ENCODE measurements at places on chromosomes 7 and 10.

GRCh38 chr7:27723085-27723484 lies 16.9 kb upstream of the TAX1BP1 start:
- no peak for DNase-seq

GRCh38 chr10:22993314-22993713 lies 65.5 kb downstream of the ARMC3 start:
- DNase-seq = no peak

- DNase-seq = no peak
Measured at GRCh38 chr10:100183481-100183880, 2.3 kb downstream of the ERLIN1 start.

DNA sequence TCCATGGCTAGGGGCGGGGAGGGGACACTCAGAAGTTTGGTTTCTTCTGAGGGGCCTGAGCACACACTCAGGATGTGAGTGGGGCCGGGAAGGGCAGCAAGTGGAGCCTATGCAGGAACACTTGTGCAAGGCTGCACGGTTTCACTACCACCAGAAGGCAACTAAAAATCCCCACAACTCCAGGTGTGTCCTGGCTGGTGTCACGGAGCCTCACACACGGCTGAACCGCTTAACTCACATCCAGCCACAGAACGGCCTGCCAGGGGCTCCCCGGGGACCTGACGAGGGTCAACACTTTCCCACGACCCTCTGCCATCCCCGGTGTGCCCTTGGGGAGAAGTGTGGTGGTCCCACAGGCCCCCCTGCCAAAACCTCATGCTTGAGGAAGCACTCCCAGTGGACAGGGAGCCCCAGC lies 173.9 kb downstream of the ELFN1 start:
- DNase-seq = no peak

DNA sequence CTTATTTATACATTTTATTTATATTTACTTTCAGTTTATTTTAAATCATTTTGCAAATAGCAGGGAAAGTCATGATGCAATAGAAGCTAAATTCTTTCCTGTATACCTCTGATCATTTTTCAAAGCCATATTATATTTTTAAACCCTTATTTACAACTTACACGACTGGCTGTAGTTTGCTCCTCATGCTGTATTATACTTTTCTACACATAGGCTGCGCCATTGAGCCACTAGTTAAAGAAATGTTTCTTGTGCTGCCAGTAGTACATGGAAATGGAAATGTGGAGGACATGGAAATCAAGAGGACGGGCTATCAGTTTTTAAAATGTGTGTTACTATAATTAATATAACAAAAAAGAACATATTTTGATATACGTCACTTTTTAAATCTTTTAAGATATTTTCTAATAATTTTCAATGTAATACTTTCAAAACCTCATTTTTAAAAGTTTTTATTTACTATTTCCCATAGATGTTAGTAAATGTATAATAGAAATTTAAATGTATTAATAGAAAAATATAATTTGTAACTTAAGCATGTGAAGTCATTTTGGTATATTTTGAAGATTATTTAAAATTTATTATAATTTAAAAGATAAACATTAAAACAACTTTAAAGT lies 118.5 kb downstream of the VTI1A start:
- DNase-seq = no peak

- DNase-seq = no peak
Measured at GRCh38 chr7:133742709-133743538, 384.2 kb upstream of the LRGUK start.

GRCh38 chr7:84336303-84336702 lies 141.7 kb upstream of the SEMA3A start:
- DNase-seq = no peak

GRCh38 chr7:3094701-3095445 lies 51.2 kb upstream of the CARD11 start:
- DNase-seq = no peak

DNA sequence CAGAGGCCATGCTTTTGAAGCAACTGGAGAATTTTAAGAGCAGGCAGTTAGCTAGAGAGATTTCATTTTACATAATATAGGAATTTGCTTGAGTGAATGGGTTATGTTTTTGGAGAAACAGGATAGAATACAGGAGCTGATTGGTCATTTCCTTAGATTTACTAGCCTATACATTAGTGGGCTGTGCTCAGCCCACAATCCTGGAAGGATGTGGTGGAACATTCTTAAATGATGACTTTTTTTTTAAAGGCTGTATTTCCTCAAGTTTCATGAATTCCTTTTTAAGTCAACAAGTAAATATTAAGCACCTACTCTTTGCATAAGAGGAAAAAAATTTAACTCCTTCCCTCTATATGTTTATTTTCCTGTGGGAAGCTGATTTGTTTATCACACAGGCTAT lies 314.4 kb upstream of the BMPER start:
- DNase-seq = no peak

- no peak for DNase-seq
Measured at GRCh38 chr10:74282151-74282847, 131.3 kb downstream of the ADK start.

- no peak for DNase-seq
Measured at GRCh38 chr10:85612833-85613232, 753.8 kb downstream of the GRID1 start.

DNA sequence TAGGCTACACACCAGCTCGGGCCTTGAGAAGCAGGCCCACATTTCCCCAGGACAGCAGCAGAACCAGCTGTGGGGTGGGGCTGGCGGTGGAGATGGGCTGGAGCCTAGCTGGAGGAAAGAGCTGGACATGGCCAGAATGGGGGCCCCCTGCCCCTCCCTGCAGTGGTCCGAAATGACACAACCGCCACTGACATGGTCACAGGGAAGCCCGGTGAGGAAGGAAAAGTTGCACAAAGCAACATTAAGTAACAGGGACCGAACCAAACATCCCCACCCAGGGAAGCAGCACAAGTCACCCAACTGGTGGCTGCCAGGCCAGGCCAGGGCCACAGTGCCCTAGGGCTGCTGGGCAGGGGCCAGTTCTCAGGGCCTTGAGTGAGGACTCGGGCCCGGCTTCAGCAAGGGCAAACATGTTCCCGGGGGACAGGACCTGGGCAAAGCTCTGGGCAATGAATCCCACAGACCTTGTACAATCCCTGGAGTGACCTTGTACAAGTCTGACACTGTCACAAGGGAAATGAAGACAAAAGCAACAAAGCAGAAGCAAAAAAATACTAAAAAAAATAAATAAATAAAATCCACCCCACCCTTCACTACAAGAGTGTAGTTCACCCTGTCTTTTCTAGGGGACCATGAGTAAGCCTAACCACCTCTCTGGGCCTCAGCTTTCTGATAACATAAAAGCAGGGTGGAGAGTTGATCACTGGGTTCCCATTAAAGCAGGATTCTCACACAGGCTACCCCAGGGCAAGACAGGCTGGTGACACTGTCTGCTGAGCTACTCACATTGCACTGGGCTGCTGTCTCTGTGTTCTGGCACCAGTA lies 33.0 kb downstream of the PSAP start:
- no peak for DNase-seq

DNA sequence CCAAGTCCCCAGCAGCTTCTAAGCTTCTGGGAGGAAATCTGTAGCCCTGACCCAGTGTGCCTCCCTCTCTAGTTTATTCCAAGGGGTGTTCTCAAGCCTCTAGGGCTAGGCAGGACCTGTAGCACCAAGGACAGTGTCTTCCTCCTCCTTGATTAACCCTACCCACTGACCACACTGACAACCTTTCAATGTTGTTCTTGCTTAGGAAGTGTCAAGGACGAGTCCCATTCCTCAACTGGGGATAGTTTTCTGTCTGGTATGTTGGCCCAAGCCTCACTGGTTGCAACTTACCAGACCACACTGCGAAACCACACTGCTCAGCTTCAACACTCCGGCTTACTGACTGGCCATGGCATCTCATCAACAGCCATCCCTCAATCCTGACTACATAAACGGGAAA lies 100.0 kb downstream of the RNF216 start:
- no peak for DNase-seq

DNA sequence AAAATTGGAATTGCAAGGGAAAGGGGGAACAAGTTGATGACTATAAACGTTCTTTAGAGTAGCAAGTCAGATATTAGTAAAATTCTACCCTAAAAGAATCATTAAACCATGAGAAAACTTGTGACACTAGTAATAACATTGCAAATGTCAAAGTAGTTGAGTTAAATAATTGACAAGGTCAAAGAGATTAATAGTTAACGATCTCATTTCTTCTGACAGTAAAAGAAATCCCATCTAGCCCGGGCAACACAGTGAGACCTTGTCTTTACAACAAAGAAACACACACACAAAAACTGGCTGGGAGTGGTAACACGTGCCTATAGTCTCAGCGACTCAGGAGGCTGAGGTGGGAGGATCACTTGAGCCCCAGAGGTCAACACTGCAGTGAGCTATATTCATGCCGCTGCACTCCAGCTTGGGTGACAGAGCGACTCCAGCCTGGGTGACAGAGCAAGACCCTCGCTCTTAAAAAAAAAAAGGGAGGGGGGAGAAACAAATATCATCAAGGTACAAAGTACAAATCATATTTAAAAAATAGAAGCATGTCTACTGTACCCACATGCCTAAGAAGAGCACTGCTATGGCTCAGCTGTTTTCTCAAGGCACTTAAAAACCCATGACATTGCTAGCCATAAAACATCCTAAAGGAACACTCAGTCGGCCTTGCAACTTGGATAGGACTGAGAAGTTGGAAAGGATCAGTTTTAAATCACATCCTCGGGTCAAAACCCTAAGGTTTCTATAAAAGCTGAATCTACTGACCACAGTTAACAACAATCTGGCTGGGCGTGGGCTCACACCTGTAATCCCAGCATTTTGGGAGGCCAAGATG lies 401.1 kb downstream of the PARD3 start:
- DNase-seq = no peak

GRCh38 chr7:118072893-118073674 lies 110.9 kb upstream of the LSM8 start:
- no peak for DNase-seq

- no peak for DNase-seq
Measured at GRCh38 chr10:71627956-71628355, 91.6 kb downstream of the C10orf105 start.

DNA sequence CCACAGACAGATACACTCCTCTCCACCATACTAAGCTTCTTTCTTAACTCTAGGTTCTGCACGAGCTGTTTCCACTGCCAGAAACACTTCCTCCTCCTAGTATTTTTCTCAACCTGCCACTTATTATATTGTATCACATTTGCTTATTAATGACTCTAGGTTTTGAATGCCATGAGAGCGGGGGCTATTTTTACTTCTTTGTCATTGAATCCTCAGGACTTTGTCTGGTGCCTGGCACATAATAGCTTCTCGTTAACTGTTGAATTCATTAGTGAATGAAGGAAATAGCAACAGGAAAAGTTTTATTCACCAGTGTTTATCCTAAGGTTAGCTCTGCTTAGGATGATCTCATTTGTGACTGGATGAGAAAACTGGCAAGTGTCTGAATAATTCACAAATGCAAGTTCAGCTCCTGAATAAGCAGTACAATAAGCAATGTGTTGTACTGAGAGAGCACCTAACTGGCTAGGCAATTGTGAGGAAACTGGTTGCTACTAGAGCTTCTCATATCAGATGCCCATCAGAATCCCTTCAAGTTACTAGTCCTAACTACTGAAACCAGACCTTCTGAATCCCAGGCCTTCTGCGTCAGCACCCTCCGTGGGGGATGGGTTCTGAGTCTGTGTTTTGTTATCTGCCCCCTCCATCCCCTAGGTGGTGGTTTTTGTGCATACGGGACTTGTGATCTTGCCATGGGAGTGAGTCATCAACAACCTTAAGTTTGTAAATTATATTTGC lies 92.7 kb downstream of the LSMEM1 start:
- DNase-seq = no peak

DNA sequence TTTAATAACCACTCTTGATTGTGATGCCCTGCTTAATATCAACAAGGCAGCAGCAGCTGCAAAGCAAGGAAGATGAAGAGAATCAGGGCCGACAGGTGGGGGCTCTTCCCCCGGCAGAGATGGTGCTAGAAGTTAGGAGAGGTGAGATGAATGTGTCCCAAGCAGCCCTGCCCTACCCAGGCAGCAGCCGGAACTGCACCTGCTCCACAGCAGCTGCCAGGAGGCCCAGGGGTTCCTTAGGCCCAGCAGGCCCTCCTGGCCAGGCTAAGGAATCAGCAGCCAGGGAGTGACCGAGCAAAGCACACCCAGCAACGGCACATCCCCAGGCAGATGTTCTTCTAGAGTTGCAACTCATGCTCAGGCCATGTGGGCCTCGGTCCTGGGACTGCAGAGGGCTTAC lies 17.9 kb downstream of the AFAP1L2 start:
- no peak for DNase-seq

- no peak for DNase-seq
Measured at GRCh38 chr7:128007303-128007680, 23.9 kb downstream of the LRRC4 start.

- no peak for DNase-seq
Measured at GRCh38 chr7:139661043-139661440, 116.8 kb downstream of the HIPK2 start.

DNA sequence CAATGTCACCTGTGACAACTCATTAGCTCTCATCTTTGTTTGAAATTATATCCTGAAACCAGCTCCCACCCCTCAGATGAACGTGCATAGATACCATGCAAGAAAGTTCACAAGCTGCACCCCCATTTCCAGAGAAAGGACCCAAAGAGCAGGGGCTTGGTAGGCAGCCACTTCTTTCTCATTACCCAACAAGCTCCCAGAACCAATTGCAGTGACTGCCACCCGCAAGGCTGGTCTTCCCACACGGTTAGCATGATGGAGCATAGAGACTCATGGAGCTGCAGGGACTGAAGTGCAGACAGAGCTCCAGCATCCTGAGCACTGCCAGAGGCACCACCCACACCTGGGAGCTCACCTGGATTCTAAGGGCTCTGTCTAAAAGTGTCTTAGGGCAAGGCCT lies 28.5 kb downstream of the FRMPD2 start:
- DNase-seq = no peak

- DNase-seq = no peak
Measured at GRCh38 chr7:51031791-51032515, 249.3 kb upstream of the GRB10 start.

DNA sequence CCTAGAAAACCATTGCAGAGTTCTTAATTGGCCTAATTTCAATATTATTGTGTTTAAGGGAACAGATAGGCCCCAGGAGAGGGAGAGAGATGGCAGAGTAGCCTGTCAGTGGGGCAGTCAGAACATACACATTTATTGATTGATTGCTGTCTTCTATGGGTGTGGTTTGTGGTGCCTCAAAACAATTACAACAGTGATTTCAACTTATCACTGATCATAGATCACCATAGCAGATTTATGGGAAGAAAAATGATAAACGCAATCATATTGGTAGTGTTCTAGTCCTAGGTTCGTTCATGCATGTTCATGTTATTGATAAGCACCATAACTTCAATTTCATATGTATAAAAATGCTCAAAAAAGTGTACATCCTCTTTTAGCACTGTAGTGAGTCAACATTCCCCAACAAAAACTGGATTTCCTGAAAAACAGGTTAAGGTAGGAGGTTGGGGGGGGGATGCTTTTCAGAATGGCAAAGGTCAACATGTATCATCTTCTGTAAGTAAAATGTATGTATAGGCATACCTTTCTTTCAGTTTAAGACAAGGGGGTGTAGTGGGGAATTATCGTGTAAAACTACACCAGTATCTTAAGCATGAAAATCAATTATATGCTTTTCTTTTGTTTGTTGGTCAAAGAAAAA lies 1.1 kb upstream of the TNKS2 start:
- no peak for DNase-seq
